ENCODE measurements at places on chromosomes 3 and 15. TPM values are rescaled to one million over a fixed set of nuclear protein-coding genes. Genes with fewer than 3 reads are reported as not detected.

- DNase-seq: no peak
Observed at GRCh38 chr3:122374034-122374433, 9.0 kb downstream of the MIX23 start.

DNA sequence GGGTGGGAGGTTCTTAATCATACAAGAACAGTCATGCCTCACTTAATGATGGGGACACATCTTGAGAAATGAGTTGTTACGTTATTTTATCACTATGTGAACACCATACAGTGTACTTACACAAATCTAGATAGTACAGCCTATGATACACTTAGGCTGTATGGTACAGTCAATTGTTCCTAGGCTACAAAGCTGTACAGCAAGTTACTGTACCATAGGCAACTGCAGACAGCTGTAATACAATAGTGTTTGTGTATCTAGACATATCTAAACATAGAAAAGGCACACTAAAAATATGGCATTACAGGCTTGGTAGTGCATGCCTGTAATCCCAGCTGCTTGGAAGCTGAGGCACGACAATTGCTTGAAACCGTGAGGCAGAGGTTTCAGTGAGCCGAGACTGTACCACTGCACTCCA, 55.7 kb upstream of the PLXND1 start:
- no peak for DNase-seq

DNA sequence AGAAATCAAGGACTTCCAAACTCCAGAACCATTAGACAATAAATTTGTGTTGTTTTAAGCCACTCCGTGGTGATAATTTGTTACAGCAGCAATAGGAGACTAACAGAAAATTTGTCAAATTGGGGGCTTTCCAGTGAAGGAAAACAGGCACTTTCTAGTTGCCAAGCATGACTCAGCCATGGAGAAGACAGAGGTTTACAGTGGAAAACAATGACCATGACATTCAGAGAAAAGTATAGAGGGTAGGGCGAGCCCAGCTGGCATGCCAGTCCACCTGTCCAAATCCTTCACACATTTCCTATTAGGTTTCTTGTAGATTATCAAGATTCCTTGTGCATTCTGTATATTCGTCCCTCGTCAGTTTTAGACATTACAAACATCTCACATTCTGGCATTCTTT, 24.9 kb downstream of the SLCO2A1 start:
- no peak for DNase-seq

GRCh38 chr15:38490242-38490922, 36.5 kb downstream of the FAM98B start:
- no peak for DNase-seq

DUOXA2 gene
- not detected for total RNA-seq

SYNM gene
- total RNA-seq: 3.9 TPM
